ENCODE measurements at places on chromosomes 13 and 19.

GRCh38 chr19:18282788-18283141, 1.3 kb upstream of the JUND start:
- DNase-seq = no peak

- no peak for DNase-seq
These were observed 33.1 kb downstream of the ZNF44 start for GRCh38 chr19:12261554-12261953.

DNA sequence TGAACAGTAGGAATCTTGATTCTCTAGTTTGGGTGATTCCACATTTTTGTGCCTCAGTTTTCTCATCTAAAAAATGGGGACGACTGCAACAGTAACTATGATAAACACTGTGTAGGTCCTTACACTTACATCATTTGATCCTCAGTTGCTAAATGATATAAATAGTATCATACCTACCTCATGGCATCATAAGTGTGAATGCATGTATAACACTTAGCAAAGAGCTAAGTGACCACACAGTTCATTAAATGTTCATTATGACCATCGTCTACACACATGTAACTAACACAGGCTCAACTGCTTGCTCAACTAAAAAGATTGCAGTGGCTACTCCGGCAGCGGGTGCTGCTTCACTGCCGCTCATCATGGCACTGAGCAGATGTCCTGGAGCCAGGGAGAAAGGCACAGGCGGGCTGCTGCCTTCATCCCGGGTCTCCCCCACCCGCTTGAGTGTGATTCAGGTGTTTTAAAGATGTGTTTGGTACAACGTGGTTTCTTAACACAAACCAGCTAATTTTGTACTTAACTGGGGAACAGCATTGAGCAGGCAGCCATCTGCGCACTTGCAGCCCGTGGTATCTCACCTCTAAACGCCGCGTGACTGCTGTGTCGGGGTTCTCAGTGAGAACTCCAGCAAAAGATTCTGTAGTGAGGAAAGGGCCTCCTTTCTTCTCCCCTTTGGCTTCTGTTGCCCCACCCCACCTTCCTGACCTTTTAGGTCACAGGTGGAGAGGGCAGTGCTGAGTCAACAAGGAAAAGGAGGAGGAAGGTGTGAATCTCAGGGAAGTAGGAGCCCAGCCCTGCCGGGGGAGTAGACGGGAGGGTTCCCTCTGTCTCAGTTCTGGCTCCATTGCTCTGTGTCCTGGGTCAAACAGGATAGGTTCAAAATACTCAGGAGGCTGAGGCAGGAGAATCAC, 11.7 kb upstream of the ACTN4 start:
- DNase-seq = no peak

GRCh38 chr13:111288276-111288675, 32.2 kb upstream of the TEX29 start:
- DNase-seq = no peak

GRCh38 chr13:97567510-97568243, 133.7 kb downstream of the RAP2A start:
- no peak for DNase-seq

GRCh38 chr13:79593121-79593520, 112.2 kb downstream of the NDFIP2 start:
- no peak for DNase-seq

DNA sequence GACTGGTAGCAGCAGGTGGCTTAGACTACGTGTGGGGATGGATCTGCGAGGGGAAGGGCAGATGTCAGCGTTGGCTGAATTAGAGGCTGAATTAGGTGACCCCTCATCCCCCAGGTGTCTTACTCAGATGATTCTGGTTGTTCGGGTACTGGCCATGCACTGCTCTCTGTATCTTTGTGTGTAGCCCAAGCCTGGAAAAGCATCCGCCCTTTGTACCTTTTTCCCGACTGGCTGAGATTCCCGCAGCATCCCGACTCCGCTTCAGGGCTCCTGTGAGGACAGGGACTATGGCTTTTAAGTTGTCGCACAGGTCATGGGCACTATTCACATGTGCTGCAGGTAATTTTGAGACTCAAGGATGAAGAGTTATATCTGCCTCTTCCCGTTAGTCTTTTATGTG, 7.2 kb downstream of the TFDP1 start:
- DNase-seq = no peak

GRCh38 chr19:29371251-29372090, 154.3 kb upstream of the VSTM2B start:
- DNase-seq = no peak

- DNase-seq = no peak
These were observed 690.9 kb downstream of the SLITRK6 start for GRCh38 chr13:85108356-85108755.

DNA sequence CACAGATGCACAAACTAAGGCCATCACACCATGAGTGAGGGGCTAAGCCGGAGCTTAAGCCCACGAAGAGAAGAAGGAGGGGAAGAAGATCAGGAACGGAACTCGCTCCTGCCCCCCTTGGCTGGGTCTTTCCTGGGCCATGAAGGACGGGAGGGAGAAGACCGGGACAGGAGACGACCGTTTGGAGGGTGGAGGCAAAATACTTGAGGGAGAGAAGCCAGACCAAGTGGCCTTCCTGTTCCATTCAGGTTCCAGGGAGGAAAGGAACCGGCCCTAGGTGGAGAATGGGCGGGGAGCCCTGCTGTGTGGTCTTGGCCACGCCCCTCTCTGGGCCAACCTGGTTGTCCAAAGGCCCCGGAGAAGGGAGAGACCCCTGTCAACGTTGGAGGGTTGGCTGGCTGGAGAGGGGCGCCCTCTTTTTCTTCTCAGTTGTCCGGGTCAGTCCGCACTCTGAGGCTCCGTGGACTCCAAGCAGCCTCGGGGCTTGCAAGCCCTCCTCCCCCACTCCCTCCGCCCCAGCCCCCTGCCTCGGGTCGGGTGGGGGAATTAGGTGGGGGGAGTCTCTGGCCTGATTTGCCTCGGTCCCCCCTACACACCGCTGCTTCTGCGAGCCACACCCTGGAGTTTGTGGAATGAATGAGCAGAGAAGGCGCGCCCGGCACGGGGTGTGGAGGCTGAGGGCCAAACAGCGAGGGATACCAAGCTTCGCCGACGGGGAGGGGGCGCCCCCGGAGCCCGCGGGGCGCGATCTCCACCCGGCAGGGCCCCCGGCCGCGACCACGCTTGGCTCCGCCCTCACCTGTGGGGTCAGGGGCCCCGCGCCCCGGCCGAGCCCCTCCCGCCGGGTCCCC, 757 bp downstream of the FBN3 start:
- DNase-seq = no peak

- no peak for DNase-seq
These were observed 894.3 kb upstream of the PCDH20 start for GRCh38 chr13:62309904-62310303.

DNA sequence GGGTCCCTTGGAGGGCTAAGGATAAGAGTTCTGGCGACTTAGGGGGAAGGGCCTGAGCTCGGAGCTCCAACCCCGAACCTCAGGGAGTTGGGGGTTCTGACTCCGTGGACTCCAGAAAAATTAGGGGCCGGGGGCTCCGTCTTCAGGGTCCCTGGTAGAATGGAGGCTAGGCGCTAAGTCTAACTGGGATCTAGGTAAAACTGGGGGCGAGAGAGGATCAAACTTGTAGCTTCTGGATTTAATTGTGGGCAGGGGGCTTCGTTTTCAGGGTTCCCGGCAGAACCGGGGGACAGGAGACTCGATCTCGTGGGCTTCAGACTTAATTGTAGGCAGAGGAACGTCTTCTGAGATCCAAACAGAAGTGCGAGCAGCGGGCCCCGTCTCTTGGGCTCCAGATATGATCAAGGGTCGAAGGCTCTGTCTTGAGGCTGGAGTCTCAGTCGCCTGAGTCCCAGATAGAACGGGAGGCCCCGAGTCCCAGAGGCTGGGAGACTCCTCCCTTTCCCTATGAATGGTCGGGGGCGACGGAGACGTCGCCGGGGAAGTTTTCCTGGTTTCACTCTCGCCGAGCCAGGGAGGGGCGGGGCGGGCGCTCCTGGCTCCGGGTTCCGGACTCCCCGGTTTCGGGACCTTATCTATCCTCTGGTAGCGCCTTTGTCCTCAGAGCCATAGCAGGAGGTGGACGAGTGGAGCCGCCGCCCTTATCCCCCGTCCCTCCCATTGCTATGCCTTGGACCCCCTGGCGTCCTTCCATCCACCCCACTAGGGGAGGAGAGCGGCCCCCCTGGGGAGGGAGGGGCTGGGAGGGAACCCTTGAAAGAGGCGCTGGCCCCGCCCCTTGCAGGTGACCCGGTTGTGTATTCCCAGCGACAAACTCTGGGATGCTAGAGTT, 1.3 kb downstream of the NECTIN2 start:
- no peak for DNase-seq

All from NCI-H187 treated with DMSO at 0.1 percent for 48 hours (cell line).